Activated CD4-positive, alpha-beta T cell treated with anti-CD3 and anti-CD28 coated beads for 4 hours (primary cell): ENCODE measurements at places on chromosomes 13 and 19.

- no peak for DNase-seq
These were observed 434.7 kb downstream of the DIAPH3 start for GRCh38 chr13:59728896-59729545.

DNA sequence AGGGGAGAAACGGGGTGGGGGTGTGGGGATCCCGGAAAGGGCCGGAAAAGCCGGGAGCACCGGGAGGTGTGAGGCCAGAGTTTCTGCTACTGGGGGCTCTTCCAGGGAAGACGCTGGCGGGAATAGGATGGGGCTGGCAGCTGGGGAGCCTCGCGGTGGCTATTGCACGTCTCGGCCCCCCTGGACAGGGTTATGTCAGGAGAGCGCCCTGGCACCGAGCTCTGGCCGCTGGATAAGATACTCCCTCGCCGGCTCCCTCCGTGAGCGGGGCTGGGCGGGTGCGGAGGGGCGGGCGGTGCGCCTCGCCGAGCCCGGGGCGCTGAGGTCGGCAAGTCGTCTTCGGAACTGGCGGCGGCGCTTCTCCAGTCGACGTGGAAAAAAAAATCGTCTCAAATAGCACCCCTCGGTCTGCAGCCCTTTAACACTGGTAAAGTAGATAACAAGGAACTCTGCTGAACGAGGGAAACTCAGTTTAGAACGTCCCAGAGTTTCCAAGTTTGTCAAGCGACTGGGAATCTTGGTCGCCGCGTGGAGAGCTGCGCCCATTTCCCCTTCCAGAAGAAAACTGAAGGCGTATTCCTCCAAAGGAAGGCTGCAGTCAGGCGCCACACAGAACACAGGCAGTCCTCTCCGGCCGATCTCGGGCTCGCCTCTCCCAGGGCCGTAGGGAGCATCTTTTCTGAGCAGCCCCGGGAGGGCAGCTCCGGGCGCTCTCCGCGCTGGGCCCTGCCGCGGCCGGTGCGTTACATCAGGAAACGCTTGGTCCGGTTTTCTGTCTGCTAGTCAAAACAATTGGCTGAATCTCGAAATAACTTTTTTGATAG, 115.1 kb downstream of the KCNRG start:
- peak; percentile 22 for DNase-seq

DNA sequence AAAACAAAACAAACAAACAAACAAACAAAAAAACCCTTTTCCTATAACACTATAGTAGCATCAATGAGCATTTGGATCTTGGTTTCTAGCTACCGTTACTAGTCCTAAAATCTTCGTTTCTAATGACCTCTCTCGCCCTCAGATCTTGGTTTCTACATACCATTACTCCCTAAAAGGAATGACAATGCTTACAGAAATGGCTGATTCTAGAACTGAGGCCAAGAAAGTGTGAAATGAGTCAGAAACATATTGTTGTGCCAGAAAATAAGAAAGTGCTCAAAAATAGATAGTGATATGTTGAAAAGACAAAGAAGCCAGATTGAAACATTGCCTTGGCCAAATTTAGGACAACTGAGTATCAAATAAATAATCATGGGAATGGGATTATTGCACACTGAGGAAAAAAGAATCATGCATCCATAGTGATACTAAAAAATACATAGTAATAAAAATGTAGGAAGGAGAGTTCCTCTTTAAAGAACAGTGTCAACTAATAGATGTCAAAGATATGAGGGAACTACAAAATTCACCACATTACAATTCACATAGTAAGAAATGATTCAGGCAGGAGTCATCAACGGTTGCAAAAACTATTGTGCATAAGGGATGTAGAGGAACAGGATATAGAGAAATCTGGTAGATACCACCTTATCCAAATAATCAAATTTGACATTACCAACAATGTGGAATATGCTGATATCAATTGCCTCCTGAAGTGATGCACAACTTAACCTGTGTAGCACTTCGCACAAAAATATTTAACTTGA, 386.6 kb downstream of the DIAPH3 start:
- no peak for DNase-seq

DNA sequence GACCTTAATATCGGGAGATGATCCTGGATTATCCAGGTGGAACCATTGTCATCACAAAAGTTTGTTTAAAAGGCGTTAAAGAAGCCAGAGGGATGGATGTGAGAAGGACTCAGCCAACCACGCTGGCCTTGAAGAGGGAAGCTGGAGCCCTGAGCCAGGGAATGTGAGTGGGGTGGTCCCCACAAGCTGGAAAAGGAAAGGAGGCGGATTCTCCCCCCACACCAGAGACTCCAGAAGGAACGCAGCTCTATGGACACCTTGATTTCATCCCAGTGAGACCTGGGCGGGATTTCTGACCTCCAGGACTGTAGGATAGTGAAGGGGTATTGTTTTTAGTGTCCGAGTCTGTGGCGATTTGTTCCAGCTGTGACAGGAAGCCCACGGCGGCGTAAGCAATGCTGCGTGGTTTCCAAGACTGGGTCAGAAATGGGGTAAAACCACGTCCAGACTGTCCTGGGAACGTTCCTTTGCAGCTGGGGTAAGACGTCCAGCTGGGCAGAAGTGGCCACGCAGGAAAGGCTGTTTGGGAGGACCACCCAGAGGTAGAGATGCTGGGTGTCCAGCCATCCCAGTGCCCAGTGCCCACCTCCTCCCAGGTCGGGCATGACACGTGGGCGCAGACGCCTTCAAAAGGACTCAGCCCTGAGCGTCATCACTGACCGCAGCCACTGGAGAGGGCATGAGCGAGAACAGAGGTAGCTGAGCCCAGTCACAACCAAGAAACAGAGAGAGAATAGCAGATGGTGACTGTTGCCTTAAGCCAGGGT, 125.4 kb upstream of the USP29 start:
- no peak for DNase-seq

DNA sequence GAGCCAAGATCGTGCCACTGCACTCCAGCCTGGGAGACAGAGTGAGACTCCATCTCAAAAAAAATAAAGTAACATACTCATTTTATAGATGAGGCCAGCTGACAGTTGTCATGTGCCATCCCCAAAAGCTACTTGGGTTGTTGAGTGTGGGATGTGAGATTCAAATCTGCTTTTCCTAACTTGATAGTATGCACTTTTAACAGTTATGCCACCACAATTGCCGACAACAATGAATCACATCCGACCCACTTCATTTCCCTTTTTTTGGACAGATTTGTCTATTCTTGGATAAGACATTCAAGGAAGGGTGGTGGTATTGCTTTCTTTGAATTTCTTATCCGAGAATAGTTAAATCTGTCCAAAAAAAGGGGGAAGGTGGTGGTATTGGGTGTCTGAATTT, 16.3 kb upstream of the DNMT1 start:
- DNase-seq = no peak

- no peak for DNase-seq
These were observed 303.2 kb downstream of the TSHZ3 start for GRCh38 chr19:31046024-31046423.

GRCh38 chr13:46402178-46402577, 15.1 kb upstream of the RUBCNL start:
- DNase-seq = no peak

DNA sequence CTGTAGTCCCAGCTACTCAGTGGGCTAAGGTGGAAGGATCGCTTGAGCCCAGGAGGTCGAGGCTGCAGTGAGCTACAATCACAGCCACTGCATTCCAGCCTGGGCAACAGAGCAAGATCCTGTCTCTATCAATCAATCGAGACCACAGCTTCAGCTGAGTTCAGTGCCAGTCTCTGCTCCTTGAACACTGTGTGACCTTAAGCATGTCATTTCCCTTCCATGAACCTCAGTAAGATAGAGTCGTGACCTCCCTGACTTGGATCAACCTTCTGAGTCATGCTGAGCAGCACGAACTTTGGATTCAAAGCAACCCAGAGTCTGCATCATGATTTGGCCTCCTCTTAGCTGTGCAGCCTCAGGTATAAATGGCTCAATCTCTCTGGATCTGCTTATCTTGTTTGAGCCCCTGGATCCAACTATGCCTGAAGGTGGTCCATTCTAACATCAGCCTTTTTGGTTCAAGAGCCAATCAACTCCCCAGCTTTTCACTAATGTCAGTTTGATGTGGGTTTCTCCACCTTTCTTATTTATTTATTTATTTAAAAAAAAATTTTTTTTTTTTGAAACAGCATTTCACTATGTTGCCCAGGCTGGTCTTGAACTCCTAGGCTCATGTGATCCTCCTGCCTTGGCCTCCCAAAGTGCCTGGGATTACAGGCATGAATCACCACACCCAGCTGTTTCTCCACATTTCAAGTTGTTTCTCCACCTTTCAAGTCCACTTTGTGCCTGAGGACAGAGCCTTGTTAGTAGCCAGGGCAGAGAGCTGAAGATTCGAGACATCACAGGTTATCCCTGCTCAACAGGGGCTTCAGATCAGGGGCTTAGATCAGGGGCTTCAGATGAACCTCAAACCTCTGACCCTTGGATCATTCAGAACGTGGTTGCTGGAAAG, 26.4 kb downstream of the PTPRS start:
- DNase-seq = no peak

- peak; percentile 85 for DNase-seq
These were observed at the start of gene TICAM1 for GRCh38 chr19:4831304-4831978. TSS of gene TICAM1 (minus strand) at chr19:4831712. CDS start at chr19:4818377, 13,335 bp downstream.

GRCh38 chr19:16381756-16382401, 57.3 kb downstream of the KLF2 start:
- no peak for DNase-seq

- DNase-seq = no peak
These were observed 620.9 kb upstream of the KLF12 start for GRCh38 chr13:74755065-74755464.

GRCh38 chr13:46962281-46962941, 65.6 kb upstream of the HTR2A start:
- no peak for DNase-seq

DNA sequence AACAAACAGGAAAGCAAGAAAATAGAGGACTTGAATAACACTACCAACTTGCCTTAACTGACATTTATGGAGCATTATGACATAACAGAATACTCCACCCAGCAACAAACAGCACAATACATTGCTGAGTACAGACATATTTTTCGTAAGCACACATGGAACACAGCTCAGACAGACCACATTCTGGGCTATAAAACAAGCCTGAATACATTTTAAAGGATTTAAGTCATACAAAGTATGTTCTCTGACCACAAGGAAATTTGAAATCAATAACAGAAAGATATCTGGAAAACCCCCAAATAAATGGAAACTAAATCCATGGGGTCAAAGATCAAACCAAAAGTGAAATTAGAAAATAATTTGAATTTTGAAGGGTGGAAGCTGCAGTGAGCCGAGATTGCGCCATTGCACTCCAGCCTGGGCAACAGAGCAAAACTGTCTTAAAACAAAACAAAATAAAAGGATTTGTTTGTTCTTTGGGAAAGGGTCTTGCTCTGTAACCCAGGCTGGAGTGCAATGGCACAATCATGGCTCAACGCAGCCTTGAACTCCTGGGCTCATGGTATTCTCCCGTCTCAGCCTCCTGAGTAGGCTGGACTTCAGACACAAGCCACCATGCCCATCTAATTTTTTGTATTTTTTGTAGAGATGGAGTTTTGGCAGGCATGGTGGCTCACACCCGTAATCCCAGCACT, 5.6 kb downstream of the ZDHHC20 start:
- no peak for DNase-seq

DNA sequence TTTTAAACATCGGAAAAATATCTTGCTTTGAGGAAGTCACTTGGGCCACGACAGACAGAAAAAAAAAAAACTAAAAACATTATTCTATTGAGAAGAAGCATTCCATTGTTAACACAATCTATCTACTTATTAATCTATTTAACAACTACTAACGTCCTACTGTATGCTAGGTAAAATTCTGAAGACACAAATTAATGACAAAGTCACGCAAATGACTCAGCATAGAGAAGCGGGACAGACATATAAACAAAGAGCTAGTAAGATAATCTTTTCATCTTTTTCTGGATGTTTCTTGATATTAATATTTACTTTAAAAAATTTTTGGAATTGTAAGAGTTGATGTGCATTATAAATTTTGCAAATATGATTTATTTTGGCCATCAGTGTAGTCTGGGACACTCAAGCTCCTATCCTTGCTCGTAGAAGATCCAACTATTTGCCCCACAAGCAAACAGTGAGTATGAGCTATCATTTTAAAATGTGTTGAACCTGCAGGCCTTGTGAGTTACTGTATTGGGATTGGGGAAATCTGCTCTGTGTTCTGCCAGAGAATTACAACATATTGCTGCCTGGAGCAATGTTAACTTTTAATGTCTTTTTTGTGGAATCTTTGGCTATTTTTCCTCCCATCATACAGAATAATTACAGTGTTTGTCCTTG, 109.1 kb downstream of the PCDH9 start:
- no peak for DNase-seq

DNA sequence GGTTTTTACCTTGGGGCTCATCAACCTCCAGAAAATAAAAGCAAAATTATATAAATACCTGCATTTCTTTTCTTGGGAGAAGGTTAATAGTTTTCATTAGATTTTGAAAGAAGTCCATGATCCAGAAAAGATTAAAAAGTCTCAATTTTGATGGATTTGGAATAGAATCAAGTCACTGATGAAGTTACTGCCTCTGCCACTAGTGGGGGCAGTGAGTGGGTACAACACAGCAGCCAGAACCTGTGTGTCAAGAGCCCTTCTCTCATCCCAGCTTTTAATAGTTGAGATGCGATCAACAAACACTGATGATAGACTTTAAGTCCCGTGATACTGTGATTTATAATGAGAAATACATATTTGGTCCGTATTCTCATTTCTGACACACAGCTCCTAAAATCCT, 686.7 kb downstream of the DIAPH3 start:
- DNase-seq = no peak

GRCh38 chr13:31168736-31169135, 7.0 kb upstream of the HSPH1 start:
- no peak for DNase-seq

DNA sequence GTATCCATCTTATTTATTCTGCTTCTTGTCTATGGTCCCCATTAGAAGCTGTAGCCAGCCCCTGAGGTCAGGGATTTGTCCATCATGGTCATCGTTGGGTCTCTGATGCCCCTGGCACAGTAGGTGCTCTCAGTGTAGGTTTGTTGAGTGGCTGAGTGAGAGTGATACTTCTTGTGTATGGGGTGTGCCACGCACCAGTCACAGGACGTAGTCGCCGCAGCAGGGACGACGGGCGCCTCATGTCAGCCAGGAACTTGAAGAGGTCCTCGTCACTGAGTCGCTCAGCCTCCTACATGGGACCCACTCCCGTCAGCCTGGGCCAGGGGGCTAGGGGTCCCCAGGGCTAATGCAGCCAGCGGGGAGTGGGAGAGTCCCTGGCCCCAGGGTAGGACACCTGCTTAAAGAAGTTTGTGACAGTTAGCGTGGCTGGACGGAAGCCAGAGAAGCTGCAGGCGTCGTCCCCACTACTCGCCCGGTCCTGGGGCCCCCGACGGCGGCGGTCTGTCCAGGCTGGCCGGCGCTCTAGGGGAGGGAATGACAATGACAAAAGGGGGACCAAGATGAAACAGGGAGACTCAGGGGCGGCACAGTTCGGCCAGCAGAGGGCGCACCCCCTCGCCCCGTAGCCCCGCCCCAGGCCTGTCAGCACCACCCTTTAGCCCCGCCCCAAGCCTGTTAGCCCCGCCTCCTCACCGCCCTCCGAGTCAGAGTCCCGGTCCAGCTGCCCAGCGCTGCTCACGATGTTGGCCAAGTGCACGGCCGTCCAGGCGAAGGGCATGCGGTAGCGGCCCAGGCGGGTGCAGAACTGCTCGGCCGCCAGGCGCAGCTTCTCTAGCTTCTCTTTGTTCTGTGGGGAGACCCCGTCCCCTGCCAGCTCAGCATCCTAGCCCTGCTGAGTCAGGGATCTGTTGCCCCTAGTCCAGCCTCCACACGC, 3.7 kb downstream of the ANGPTL8 start:
- peak; percentile 84 for DNase-seq
